Effector CD4-positive, alpha-beta T cell (primary cell): ENCODE measurements at places on chromosomes 1 and 21.

GRCh38 chr1:90356101-90356500 lies 361.0 kb downstream of the BARHL2 start:
- no peak for DNase-seq

DNA sequence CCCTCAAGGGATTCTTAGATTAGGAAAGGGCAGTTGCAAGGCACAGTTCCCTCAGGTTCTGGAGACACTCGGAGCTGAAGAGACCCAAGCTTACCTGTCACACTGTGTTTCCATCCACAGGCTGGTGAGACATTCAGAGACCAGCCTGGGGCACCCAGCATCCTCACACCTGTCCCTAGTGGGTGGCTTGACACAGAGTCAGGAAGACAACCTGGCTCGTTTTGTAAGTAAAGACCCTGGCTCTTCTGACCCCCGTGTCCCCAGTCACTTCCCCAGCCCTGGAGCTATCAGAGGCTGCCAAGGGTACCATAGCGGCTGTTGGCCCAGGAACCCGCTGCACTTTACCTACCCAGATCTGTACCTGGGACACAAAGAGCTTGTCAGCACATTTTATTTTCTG lies 409.8 kb downstream of the MATN1 start:
- no peak for DNase-seq

DNA sequence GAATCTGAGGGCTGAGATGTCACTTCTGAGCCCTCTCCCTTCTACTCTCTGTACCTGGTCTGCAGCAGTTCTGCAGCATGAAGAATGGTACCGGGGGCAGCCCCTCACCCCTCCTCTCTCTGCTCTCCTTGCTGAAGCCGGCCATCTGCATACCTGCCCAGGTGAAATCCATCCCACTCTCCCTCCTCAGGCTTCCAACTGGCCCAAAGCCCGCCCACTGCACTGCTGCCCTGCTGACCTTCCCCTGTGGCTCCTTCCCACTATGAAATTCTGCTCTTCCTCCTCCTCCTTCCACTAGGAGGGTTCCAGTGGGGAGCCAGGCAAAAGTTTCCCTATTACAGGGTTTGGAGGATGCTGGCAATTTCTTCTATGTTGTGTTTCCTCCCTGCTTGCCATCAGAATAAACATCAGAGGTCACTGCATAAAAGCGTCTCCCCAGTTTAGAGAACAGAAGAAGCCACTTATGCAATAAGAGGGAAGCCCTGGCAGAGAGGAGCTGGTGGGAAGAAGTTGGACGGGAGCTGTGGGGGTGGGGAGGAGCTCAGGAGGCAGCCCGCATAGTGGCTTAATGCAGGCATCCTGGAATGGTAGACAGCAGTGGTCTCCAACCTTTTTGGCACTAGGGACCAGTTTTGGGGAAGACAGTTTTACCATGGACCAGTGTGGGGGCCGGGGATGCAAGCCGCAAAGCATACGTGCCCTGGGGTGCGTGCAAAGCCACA lies 30.3 kb downstream of the TMCO4 start:
- no peak for DNase-seq

- DNase-seq = peak; percentile 17
These were observed 98.8 kb downstream of the RABGAP1L start for GRCh38 chr1:174258148-174258550.

DNA sequence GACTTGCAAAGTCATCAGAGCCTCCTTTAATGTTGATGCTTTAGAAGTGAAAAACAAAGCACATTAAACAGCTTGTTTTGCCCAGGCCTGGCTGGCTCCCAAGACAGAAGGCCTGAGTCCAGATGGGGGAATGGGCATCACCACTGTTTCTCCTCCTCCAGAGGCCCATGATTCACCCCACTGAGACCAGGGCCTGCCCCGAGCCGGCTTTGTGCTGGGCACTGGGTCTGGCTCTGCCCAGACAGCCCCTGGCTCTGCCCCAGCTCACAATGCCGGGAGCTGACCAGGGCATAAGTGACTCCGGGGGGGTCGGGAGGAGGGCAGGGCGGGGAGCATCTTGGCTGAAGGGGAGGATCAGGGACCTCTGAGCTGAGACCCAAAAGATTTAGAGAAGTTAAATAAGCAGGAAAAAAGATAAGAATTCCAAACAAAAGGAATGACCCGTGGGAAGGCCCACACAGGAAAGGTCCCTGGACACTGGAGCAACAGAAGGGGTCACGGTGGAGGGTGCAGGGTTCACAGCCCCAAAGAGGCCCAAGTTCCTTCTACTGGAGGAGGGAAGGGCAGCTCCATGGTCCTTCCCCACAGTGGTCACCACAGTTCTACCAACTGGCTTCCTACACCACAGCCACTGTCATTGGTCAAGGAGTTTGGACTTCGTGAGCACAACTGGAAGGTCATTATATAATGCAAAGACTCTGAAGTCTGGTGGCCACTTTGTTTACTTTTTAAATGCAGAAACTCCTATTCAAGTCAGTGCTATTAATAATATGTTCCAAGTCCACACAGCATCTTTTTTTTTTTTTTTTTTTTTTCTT lies 5.5 kb downstream of the C2CD2 start:
- no peak for DNase-seq
